Esophagus (tissue), 2 donors: ENCODE measurements at places on chromosomes 1 and 21. TPM values are rescaled to one million over a fixed set of nuclear protein-coding genes. Genes with fewer than 3 reads are reported as not detected.

The ATXN7L2 gene
- polyA plus RNA-seq, result 3.6 TPM

The MXRA8 gene
- 7.5 TPM for polyA plus RNA-seq

The FCRLA gene
- 0.29 TPM for polyA plus RNA-seq

The OVAAL gene
- polyA plus RNA-seq, result not detected

The NTNG1 gene
- polyA plus RNA-seq, result not detected

The RAB3B gene
- polyA plus RNA-seq, result under 0.01 TPM

The GIPC2 gene
- 0.96 TPM for polyA plus RNA-seq

The NFASC gene
- 6.0 TPM for polyA plus RNA-seq

The NBPF1 gene
- 5.4 TPM for polyA plus RNA-seq

The SPRR2E gene
- 1,684 TPM for polyA plus RNA-seq

The KCNJ9 gene
- polyA plus RNA-seq, result not detected

The DCDC2B gene
- not detected for polyA plus RNA-seq

The ALPL gene
- 2.7 TPM for polyA plus RNA-seq

The GNAT2 gene
- not detected for polyA plus RNA-seq

The SH3D21 gene
- 15.6 TPM for polyA plus RNA-seq

The RAB4A gene
- 15.0 TPM for polyA plus RNA-seq

The RGS13 gene
- 0.13 TPM for polyA plus RNA-seq

The FCER1G gene
- polyA plus RNA-seq, result 10.0 TPM

The SSX2IP gene
- 3.4 TPM for polyA plus RNA-seq

The TFF3 gene
- 8.6 TPM for polyA plus RNA-seq

The OR2W3 gene
- polyA plus RNA-seq, result 0.12 TPM

The WNT3A gene
- polyA plus RNA-seq, result 0.69 TPM

The ETNK2 gene
- 9.5 TPM for polyA plus RNA-seq

The SLC35F3 gene
- 0.24 TPM for polyA plus RNA-seq
